Stromal cell of bone marrow (primary cell): ENCODE measurements at places on chromosomes 12 and 14.
A peak's percentile ranks its signal among the peaks of the same experiment; 100 is the strongest.

- no peak for DNase-seq
Measured at GRCh38 chr14:99773521-99774497, 19.4 kb upstream of the EML1 start.

DNA sequence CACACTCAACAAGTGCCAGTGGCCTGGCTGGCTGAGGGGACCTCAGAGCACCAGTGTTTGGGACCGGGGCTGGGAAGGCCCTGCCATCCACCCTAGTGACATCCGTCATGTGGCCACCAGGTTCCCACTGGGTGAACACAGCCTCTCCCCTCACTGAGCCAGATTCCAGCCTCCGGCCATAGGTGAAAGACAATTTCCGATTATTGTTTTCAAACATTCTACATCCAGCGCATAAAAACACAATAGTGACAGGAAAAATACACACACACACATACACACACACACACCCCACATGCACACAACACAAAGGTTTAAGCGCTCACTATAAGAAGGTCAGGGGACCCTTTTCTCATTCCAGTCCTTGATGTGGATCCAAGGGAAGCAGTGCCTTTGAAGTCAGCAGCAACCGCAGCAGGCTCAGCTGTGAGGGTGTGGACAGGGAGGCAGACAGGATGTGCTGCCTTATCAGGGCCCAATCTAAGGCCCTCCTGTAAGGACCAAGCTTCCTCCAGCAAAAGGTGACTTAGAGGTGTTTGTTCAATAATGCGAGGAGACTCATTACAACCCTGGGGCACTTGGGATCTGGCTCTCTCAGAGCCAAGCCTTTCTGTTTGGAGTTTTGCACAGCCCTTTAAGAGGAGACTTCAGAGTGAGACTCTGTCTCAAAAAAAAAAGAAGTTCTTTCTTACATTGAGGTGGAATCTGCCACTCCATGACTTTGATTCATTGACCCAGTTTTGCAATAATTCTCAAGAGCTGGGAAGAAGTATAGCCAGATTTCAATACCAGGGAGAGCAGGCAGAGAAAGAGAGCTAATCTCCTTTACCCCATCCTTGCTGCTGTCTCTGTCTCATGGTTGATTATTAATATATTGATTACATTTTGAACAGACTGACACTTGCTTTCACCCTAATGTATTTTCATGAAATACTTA is 227.8 kb downstream of the ZFP36L1 start:
- DNase-seq: no peak

GRCh38 chr12:12715459-12716150 is 1.6 kb upstream of the CDKN1B start:
- no peak for DNase-seq

DNA sequence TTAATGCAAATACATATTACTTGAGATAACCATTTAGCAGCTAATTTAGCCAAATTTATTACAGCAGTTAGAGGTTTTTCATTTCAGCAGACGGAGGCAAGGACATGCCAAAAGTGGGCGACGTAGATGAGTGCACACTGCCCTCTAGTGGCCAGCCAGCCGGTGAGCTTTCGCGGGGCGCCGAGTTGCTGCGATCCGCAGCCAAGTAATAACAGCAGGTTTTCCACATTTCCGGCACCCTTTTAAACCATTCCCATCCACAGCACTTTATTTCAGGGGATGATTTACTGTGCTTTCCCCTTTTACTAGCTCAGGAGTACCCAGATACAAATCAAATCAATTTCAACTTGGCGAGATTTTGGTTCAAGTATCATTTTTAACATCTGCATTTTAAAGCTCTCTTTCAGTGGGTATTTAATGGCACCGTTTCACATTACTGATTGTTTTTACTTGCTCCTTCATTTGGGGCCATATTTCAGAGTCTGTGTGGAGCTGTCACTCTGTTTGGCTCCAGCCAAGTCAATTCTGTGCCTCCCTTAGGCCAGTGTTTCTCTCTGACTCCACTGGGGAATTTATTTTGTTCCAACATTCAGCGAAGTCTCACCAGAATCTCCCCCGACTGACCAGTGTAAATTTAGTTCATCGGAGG is 158.0 kb downstream of the EGLN3 start:
- DNase-seq: peak; percentile 54

DNA sequence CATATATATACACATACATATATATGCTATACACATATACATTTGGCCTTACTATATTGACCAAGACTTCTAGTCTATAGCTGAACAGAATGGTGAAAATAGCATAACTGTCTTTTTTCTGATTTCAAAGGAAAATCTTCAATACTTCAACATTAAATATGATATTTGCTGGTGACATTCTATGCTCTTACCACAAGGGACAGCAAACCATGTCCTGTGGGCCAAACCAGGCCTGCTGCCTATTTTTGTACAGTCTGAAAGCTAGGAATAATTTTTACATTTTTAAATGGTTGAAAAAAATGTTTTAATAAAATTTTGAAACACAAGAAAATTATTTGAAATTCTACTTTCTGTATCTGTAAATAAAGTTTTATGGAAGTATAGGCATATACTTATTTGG is 63.6 kb downstream of the EML5 start:
- DNase-seq: no peak

- no peak for DNase-seq
Measured at GRCh38 chr12:56230432-56231183, 757 bp downstream of the SLC39A5 start.

- DNase-seq: no peak
Measured at GRCh38 chr12:85095501-85095900, 59.4 kb downstream of the LRRIQ1 start.

DNA sequence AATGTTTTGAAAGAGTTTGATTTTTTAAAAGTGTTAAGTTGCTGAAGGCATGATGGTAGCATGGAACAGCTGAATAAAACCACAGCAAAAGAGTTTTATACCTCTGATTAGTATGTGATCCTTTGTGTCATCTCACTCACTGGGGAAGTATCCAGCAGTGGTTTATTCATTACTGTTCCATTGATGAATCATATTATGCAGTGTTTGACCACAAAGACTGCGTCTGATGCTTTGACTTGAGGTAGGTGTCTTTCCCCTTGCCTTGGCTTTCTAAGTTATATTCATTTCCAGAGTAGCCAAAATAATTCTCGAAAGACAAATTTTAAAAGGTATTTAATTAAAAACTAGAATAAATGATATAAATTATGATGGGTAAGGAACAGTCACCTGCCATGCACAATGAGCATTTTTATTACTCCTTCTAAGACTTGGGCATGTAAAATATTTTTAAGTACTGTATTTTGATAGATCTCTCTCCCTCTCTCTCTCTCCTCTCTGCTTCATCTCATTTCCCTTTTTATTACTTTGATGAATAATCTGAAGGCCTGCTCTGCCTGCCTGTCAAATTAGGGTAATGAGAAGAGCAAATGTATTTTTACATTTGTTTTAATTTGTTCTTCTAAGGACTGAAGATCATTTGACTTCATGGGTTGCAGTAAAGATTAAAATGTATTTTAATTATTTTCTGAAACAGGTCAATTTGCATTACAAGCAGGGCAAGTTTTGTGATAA is 164.9 kb downstream of the NAV3 start:
- peak; percentile 49 for DNase-seq

DNA sequence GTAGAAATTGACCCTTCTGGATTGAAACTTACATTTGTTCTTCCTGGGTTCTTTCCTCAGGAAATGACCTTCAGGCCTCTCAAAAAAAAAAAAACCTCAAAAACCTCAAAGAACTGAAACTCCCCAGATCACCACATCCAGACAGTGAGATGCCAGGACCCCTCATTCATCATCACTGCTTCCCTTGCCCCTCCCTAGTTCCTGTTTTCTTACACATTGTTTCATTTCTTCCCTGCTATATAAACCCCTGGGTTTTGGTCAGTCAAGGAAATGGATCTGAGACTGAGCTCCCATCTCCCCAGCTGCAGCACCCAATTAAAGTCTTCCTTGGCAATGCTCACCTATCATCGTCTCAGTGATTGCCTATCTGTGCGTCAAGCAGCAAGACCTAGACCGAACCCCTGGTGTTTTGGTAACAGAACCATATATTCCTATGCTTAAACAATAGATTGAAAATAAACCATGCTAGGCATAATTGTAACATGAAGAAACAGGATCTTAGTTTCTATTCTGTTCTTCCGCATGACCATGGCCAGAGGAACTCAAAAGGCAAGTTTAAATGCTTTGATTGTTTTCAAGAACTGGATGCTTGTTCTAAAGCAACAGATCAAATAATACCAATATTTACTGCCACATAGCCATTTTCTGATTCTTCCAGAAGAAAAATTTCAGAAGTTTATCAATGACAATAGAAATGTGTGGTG is 108.0 kb upstream of the MAX start:
- DNase-seq: no peak

GRCh38 chr12:9706086-9706685 is 26.7 kb downstream of the CLECL1 start:
- no peak for DNase-seq

DNA sequence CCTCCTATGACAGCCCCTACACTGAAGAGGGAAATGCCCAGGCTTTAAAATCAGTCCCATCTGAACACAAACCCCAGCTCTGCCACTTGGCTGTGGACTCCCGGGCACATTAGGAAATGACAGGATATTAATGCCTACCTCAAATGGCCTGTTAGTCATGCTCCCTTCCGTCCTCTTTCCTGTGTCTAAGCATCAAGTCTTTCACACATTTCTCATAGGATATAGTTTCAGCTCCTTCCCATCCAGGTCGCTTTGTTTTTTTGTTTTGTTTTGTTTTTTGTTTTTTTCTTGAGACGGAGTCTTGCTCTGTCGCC is 16.1 kb downstream of the PLEK2 start:
- no peak for DNase-seq

- peak; percentile 45 for DNase-seq
Measured at GRCh38 chr12:126784328-126784921, 1482.5 kb upstream of the TMEM132C start.

DNA sequence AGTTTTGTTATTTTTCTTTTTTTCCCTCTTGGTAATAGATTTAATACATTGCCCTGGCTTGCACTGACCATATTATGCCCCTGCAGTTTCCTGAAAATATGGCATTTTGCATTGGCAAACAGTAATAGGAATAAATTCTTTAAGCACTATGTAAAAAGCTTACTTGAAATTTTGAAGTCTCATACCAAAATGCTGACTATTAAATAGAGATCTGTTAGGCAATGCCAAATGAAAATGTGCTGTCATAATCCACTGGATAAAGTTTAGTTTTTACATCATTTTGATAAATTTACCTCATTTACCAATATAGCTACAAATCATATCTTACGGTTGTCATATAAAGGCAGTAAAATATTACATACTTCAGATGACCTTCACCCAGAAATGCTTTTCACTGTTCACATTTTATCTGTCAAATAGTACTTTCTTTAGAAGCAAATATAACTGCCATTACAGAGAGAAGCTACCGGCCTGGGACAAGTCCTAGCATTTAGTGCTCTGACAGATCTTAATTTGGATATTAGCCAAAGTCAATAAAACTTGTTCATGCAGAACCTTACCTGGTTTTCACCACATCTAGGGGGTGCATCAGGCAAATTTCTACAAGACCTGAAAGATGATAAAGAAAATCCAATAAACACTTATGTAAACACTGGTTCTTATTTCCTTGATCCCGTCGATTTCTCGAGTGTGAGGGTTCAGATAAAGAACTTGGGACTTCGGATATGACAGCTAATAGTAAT is 212.9 kb downstream of the PAX9 start:
- no peak for DNase-seq

GRCh38 chr14:39006721-39007410 is 96.2 kb downstream of the SEC23A start:
- DNase-seq: no peak

GRCh38 chr12:44780221-44780790 is 95.8 kb downstream of the NELL2 start:
- no peak for DNase-seq

GRCh38 chr12:132366341-132366861 is 37.0 kb upstream of the GALNT9 start:
- no peak for DNase-seq

DNA sequence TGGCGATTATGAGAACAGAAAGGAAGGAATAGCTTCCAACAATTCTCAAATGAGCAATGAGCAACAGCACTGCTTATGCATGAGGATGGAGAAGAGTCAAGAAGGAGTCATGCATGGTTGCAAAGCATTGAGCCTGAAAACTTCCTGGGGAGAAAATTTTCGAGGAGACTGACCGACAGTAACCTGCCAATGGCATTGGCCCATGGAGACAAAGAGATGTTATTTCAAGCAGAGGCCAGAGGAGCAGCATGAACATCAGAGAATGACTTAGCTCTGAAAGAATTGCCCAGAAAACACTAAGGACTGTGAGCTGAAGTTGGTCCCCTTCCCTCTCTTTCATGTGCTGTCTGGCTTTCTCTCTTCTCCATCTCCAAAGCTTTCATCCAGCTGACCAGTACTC is 343.4 kb downstream of the ADAMTS20 start:
- peak; percentile 87 for DNase-seq

GRCh38 chr14:51044961-51045360 is 49.9 kb downstream of the TRIM9 start:
- DNase-seq: no peak

DNA sequence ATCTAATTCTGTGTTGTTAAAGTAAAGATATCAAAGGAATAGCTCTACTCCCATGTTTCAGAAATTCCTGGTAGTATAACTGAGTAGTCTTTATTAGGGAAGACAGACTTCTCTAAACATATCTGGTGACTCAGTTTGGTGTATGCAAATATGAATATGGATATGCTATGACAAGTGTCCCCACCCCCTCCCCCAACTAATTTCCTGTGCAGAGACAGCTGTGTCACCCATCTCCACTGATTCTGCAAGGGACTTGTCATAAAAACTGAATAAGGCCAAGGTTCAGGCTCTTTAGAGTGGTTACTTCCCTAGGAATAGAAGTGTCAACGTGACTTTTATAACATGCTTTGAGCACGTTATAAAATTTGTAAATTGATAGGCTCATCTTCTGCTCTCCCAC is 429.1 kb downstream of the DAD1 start:
- no peak for DNase-seq

- peak; percentile 21 for DNase-seq
Measured at GRCh38 chr12:74980510-74980909, 229.1 kb downstream of the KCNC2 start.

GRCh38 chr14:66105815-66106214 is 380.4 kb upstream of the CCDC196 start:
- peak; percentile 53 for DNase-seq
